ENCODE measurements at places on chromosomes 13 and 19.

GRCh38 chr19:35291916-35292315 is at the start of gene MAG:
Gene MAG, plus strand, starts transcription at chr19:35292161. Its CDS starts 3,248 bp downstream, at chr19:35295409.
- no peak for DNase-seq

- DNase-seq, result no peak
Observed at GRCh38 chr19:14952767-14953166, 11.5 kb downstream of the OR7C2 start.

- no peak for DNase-seq
Observed at GRCh38 chr19:20325151-20325550, 158.1 kb downstream of the ZNF486 start.

DNA sequence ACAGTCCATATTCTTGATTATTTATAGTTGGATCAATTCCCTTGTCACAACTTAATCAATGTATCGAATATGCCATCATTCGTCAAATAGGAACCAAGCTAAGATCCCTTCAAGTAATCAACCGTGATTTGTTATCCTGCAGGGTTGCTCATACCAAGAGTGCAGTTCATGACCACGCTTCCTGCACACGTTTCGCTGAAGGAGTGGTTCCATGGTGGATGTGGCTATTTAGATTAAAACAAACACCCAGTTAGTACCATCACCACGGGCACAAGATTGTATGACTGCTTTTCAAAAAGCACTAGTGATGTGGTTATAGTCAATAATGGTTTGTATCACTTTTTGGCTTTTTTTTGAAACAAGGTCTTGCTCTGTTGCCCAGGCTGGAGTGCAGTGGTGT is 41.1 kb upstream of the CCNE1 start:
- DNase-seq, result no peak

GRCh38 chr19:10863107-10863717 is 8.1 kb upstream of the CARM1 start:
- no peak for DNase-seq

DNA sequence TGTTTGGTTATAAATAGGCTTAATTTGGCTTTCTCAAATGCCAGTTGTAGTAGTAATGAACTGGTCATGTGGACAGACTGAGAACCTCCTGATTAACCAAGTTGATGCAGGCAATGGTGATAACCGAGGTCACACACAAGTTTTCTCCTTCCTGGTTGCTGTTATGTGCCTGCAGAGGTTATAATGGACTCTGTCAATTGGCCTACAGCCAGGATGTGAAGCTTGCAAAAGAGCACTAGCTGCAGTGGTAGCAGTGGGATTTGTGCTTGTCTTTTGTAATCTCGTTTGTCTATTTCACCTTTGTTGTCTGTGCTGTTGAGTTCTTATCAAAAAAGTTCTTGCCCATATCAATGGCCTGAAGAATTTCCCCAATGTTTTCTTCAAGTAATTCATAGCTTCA is 20.6 kb downstream of the OR10H3 start:
- no peak for DNase-seq

DNA sequence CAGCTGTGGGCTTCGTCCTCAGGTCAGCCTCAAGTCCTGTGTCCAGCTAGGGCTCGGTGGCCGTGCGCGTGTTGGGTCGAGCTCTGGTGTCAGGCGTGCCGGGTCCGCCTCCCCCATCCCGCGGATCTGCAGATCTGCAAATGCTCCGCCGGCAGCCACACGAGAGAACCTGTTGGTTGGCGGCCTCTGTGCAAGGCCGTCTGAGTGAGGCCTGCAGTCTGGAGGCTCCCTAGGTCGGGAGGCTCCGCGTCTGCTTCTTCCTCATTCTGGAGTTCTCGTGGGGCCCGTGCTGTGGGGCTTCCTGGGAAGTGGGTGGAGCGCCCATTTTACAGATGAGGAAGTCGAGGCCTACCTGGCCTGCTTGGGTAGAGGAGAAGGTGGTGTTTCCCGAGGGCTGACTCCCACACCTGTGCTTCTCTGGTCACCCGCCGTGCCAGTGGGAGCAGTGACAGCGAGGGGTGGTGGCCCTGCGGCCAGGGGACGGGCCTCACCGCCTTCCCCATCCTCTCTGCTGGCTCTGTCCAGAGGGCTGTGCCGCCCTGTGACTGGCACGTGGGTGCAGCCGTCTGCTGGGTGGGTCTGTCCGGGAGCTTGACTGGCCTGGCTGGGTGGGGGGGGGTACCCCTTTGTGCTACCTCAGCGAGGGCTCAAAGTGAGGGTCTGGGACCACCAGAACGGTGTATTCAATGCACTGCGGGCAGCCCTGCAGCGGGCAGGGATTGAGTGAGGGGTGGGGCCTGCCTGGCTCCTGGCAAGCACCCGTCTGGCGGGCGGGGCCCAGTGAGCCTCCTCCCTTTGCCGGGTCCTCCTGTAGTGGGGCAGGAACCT is 3.3 kb downstream of the CSNK1G2 start:
- no peak for DNase-seq

DNA sequence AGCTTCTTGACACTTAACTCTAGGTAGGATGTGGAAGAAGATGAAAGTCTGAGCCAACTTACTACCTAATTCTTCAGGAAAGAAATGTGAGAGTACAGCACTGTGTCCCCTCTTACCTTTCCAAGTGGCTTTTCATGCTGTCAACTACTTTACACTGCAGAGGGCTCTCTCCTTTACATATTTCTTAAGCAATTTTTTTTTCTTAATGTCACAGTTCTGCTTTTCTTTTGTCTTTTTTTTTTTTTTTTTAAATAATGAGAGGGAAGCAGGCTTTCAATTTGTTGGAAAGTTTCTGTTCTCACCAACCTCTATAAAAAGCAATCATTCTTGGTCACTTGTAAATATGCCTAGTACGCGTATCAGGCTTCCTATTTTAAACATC is 212.7 kb upstream of the MIR17HG start:
- no peak for DNase-seq

DNA sequence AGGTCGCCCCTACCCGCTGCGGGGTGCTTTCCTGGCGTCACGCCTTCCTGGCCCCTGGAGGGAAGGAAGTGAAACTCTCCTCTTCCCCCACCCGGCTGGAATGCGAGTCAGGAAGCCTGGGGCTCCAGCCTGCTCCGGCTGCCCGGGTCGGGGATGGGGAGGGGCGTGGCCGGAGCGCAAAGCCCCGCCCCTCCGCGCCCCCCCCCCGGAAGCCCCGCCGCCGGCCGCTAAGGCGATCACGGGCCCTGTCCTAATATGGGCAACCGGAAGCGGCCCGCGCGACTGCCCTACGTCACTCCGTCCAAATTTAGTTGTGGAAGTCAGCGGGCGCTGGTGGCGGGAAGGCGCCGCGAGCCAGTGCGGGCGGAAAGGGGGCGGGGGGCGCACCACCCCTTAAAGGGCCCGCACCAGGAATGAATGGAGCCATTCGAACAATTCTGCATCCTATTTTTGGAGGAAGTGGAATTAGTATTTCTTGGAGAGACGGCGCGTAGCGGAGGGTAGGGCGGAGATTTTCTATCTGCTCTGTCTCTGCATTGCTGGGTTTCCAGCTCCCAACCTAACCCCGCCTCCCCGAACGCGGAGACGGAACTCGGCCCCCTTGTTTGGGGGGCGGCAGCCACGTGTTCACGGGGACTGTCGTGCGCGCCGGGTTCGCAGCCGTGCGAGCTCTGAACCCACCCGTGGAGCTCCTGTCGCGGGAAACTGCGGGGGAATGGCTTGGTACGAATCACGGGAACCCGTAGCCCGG is 1.6 kb downstream of the IER2 start:
- DNase-seq, result peak; percentile 93

DNA sequence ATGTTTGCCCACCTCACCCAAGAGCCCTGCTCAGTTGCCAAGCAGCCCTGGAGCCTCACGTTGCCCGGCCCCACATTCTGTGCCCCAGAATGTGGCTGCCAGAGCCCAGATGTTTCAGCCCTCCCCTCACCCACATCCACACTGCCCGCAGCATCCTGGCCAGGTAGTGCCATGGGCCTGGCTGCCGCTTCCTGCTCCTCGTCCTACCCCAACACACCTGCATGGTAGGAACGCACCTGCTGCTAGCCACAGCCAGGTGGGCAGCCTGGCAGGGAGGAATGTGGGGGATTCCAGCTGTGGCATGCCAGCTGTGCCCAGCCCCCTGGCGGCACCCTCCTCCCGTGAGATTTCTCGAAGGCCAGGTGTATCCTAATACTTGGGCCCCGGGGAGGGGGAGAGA is 7.5 kb upstream of the NFIX start:
- DNase-seq, result no peak

DNA sequence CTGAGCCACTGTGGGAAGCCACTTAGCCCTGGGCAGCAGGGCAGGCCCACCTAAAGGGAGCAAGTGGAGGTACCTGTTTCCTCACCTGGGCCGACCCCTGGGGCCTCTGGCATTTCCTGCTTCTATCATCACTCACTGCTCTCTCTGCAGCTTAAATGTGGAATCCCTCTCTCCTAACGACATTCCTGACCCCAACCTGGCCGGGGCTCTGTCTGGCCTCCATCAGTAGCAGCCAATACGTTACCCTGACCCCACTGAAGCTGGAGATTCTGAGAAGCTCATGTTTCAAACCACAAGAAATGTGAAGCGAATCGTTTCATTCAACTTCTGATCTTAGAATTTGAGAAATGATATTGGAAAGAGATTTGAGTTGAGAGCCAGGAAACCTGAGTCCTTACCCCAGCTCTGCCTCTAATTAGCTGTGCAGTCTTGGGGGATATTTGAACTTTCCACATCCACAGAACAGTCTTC is 39.9 kb downstream of the DOCK9 start:
- DNase-seq, result no peak

- no peak for DNase-seq
Observed at GRCh38 chr13:92560883-92561282, 665.7 kb upstream of the GPC6 start.

DNA sequence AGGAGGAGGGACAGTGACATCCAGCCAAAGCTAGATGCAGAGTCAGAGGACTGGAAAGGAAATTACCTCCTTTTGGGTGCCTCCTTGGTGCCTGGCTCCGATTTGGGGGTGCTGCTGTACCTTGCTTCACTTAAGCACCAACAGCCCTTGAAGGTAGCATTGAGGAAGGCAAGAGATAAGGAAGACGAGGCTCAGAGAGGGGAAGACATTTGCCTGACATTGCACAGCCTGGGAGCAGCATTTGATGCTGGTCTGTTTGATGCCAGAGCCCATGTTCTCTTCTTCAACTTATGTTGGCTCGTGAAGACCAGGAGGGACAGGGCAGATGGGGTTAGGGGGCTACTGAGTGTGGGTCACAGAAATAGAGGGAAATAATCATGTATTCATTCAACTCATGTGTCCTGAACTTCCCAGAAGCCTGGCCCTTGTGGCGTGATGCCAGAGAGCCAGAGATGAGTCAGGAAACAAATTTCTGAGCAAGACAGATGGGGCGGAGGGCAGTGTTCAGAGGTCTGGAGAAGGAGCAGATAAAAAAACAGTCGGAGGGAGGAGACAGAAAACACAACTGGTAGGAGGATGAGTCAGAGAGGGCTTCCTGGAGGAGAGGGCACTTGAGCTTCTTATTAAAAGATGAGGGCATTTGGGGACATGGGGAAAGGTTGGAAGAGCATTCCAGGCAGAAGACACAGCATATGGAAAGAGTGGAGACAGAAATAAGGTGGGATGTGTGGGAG is 3.0 kb upstream of the C19orf81 start:
- no peak for DNase-seq

DNA sequence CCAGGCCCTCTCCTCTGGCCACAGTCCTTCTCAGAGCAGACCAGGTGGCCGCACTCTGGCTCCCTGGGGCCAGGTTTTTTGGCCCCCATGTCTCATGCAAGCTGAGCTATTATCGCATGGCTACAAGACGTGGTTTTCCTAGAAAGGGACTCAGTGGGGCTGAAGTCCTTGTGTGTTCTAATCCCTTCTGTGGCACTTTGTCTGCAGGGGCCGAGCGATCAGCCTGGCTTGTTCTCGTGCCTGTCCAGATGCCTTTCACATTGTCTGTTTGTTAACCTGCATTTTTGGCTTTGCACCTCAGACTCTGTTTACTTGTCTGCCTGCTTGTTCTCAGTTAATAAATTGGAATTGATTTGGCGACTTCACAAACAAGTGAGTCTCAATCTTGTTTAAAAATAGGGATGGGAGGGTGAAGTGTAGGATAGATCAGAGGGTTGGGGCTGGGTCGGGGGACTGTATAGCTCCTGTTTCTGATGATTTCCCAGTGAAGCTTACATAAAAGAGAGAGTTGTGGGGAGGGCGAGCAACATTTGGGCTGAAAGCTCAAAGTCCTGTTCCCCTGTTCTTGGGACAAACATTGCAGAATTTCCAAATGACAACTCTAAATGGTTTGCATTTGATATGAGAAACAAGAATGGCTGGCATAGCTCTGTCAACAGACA is 440.4 kb downstream of the COG6 start:
- no peak for DNase-seq

DNA sequence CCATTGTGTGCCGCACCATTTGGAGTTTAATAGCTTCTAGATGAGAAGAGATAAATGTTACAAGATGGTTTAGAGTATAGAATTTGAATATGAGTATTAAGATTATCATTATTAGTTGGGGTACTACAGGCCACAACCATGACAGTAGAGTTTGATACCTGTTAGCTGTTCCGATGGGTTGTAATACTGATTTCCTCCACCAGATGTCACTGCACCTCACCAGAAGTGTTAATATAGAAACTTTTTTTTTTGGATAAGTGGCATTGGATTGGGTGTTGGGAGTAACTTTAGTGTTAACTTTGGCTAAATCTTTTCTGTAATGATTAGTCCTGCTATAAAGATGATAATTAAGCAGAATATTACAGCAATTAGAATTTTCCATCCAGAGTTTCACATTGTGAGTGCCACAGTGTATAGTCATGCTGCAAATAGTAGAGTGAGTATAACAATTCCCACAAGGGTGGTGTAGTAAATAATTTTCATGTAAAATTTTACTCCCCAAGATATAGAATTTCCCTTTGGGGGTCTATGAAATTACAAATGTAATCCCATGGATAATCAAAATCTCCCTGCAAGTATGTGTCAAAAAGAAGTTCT is 56.3 kb downstream of the PSG3 start:
- DNase-seq, result no peak

DNA sequence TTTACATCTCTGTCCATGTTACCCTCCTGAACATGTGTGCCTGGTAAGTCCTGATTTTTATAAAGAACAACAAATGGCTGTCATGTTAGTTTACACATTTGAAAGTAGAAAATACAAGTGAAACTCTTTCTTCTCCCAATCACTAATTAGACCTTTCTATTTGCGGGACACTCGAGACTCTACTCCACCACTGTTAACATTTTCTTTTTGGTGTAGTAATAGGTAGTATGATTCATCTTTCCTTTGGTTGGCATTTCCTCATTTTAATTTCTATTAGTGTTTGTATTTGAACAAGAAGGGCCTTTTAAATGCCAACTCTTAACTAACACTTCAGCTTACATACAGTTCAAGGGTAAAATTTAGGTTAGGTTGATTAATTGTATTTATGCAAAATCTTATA is 371.1 kb downstream of the PCDH9 start:
- no peak for DNase-seq

- DNase-seq, result no peak
Observed at GRCh38 chr13:33090755-33091414, 74.7 kb downstream of the KL start.

DNA sequence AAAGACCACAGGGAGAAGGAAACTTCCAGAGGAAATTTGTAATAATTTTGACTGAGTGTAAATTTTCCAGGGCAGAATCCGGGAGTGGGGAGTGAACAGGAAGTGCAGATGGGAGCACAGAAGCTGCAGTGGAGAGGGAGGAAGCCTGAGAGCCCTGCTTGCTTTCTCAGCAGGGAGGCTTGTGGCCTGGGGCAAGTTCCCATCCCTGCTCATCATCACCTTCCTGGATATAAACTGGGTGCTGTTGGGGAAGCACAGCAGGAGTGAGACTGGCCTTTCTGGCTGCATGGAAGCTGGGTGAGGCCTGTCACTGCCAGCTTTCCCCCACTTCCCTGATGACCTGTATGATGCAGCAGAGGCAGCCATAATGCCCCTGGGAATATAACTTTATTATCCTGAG is 532.9 kb downstream of the SLITRK6 start:
- no peak for DNase-seq

GRCh38 chr13:88314496-88314895 is 643.3 kb downstream of the SLITRK5 start:
- no peak for DNase-seq

Data from stimulated activated CD8-positive, alpha-beta memory T cell treated with anti-CD3 and anti-CD28 coated beads, Interleukin-2, amount 100 ng/mL, for 48 hours (primary cell).